Suppressor macrophage treated with lipopolysaccharide for 4 hours (primary cell): ENCODE measurements at places on chromosomes 7 and 10.
A peak's percentile ranks its signal among the peaks of the same experiment; 100 is the strongest.

DNA sequence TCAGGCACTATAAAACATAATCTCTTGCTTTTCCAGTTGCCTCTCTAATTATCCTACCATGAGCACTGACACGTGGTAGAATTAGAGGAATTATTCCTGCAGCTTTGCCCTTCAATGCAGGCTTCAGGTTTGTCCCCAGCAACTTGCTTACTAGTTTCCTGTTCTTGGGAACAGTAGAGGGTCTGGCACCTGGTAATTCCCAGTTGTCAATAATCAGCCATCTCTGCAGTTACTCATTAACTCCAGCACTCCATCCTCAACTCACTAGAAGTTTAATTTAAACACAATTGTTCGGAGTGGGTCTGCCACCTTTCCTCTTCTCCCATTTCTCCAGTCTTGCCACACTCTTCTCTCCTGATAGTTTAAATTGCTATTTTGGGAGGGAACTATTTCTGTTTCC lies 324.3 kb upstream of the KIAA1217 start:
- DNase-seq = no peak

DNA sequence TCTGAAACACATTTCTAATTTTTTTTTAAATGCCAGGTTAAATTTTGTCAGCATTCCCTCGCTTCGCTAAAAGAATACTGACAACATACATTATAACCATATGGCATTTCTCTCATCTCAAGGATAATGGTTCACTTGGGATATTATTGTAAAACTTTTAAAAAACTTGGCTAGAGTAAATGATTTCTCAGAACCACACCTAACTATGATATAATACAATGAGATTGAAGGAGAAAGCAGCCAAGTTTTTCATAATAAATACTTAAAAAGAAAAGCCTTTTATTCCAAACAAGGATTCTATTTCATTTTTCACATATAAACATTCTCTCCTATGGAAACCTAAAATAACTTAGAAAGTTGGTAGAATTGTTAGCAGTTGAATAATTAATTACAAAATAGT lies 413.9 kb downstream of the HGF start:
- no peak for DNase-seq

GRCh38 chr10:33093362-33093761 lies 135.3 kb upstream of the ITGB1 start:
- DNase-seq = no peak

GRCh38 chr10:124176349-124177179 lies 83.2 kb upstream of the CHST15 start:
- DNase-seq = no peak

DNA sequence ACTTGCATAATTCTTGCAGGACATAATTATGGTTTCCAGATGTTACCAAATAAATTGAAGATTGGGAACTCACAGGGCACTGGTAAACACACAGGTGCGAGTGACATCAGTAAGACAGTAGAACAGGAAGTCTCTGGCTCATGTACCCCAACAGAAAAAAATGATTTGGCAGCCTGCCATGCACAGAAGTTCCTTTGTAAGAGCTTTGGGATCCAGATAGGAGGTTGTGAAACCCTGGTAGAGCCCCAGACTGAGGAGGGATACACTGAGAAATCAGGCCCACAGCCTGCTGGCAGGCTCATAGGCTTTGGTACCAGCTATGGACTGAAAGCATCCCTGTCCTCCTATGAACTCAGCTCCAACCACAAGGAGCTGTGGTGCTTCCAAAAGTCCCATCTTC lies 118.0 kb downstream of the COBL start:
- no peak for DNase-seq

- peak; percentile 67 for DNase-seq
Observed at GRCh38 chr10:99775850-99776249, 6.6 kb upstream of the ABCC2 start.
